ENCODE measurements at places on chromosomes 2 and 18. TPM values are rescaled to one million over a fixed set of nuclear protein-coding genes. Genes with fewer than 3 reads are reported as not detected.

SCYGR8 gene
- not detected for total RNA-seq

CPLX4 gene
- not detected for total RNA-seq

EMX1 gene
- total RNA-seq = not detected

PSMA8 gene
- total RNA-seq = 1.2 TPM
